ELR (cell line): ENCODE measurements at places on chromosomes 3 and 15.

GRCh38 chr15:99537344-99537743 is 28.4 kb upstream of the MEF2A start:
- no peak for DNase-seq

DNA sequence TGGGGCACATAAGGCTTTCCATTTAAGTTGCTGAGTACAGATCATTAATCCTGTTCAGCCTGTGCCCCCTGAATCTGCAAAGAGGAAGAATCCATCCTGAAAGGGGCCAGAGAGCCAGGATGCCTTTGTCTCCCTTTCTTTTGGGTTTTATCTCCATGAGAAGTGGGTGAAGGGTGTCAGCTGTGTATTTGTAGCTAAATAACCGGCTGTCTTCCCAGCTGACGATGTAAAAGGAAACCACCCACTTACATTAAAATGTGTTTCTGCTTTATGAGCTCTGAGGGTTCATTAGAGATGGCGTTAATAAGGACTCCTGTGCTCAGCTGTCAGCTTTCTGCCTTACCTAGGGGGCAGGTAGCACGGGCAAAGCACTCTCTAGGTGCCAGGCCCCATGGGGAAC is 83.4 kb downstream of the SLCO3A1 start:
- no peak for DNase-seq

- DNase-seq: peak; percentile 69
Observed at GRCh38 chr3:127781411-127782001, 40.8 kb downstream of the MGLL start.

GRCh38 chr3:27571345-27571744 is 87.2 kb upstream of the SLC4A7 start:
- DNase-seq: no peak

DNA sequence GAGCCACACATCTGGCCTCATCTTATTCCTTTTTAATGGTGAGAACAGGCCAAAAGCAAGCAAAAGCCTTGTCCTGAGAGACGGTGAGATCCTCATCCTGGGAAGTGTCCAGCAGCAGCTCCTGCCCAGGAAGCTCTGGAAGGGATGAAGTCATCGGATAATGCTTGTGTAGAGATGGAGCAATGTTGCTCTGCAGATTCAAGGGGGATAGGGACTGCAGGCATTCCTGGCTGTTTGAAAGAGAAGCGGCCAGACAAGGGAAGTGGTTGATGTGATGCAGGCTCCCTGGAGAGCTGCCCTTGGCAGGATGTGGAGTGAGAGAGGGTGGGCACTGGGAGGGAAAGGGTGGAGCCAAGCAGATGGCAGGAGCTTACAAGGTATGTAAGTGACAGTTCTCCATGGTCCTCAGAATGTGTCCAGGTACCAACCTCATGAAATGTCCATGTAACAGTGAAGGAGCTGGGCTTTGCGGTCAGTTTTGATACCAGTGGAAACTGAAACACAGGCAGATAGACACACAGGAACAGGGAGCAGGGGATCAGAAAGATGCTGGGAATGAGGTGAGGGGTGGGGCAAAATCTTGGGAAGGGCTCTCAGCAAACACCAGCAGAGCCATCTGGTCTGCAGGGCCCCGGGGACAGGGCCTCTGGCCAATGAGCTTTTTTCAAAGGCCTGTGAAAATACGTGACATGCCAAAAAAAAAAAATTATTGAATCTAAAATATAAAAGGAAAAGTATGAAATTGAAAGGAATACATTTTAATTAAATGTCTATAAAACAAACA is 32.2 kb upstream of the LACTB start:
- DNase-seq: peak; percentile 90

DNA sequence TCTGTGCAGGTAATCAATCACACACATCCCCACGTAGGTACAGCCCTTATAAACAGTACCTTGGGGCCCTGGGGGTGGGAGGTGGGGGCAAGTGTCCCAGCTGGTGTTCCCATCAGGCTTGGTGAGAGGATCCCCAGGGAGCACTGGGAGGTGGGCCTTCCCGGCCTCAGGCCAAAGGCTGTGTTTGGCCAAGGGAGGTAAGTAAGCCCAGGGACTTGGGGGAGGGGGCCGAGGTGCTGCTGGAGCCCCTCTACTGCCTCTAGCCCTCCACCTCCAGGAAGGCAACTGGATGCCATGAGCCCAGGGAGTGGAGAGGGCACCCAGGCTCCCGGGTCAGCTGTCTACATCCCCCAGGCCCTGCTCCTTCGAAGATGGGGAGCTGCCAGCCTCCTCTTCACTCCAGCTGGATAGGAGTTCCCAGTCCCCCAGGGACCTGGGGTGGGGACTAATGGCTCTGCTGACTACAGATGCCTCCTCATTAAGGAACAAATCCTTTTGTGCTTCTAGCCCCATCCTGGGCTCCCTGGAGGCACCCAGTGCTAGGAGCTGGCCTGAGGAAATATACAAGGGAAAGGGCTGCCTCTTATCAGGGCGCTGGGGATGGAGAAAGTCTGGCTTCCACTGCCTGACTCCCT is 33.1 kb downstream of the RNU5B-1 start:
- DNase-seq: no peak

GRCh38 chr3:106965307-106965706 is 411.9 kb upstream of the CCDC54 start:
- no peak for DNase-seq

DNA sequence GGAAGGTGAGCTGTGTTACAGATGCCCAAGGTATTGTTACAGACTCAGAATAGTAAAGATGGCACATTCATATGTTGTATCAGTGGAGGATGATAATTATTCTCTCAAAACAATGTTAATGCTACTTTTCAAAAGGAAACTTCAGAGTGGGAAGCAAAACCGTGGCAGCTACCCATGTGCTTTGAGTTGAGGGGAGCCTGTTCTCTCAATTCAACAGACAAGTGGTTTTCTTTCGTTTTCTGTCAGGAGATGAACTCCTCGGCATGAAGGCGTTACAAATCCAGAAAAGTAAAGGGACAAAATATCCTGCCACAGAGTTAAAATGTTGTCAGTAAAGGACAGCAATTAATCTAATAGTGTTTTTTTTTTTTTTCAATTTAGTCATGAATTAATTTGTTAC is 629.4 kb upstream of the GBE1 start:
- DNase-seq: no peak

DNA sequence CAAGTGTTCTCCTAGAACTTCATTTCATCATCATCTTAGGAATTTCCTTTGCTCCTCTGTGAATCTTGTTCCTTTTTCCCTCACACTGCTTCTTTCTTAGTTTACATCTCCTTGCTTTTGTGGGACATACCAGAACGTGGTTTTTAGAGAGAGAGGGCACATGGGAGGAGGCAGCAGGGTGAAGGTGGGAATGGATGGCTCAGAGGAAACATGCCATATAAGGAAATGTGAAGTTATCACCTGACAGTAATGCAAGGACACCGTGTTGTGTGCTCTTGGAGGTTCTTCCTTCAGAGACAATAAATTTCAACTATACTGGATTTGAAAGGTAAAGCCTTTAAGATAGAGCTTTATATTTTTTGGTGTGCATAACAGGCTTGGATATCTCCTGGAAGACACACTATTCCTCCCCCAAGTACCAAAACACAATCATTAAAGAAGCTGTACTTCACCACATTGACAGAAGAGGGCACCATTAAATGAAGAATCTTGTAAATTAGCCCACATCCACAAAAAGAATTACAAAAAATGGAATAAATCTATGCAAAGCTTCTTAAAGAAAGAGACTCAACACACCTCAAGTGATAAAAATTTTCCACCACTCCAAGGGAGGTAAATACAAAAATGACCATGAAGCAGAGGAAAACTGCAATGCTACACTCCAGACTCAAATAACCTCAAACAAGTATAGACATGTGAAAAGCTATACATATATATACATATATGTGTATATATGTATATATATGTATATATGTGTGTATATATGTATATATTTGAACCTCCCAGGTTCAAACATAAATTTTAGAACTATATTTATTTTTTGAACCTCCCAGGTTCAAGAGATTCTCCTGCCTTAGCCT is 26.1 kb downstream of the RPL39L start:
- peak; percentile 43 for DNase-seq

GRCh38 chr3:127351775-127352350 is 64.0 kb upstream of the PRR20G start:
- no peak for DNase-seq

DNA sequence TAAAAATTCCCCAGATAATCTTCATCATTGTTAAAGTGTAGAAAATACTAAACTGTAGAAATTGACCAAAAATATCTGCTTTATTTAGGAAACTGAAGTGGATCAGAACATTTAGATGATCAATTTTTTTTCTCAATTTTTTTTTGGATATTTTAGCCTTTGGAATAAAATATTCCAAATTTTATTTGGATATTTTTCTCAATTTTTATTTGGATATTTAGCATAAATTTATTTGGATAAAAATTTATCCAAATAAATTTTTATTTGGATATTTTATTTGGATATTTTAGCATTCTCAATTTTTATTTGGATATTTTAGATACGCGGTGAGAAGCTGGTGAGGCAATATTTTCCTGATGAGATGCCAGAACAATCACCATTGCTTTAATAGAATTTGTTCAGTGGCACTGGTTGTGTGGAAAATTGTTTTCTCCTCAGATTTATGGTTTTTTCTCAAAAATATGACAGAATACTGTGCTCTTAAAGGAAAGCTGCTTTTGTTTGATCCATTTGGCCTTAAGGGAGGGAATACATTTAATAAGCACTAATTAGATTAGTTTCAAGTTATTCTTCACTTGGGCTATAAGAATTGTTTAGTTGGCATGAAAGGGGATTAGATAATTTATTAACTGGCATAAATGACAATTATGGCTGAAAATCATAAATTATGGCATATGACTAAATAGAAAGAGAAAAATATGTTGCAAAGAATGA is 470.1 kb downstream of the MFSD1 start:
- DNase-seq: no peak

DNA sequence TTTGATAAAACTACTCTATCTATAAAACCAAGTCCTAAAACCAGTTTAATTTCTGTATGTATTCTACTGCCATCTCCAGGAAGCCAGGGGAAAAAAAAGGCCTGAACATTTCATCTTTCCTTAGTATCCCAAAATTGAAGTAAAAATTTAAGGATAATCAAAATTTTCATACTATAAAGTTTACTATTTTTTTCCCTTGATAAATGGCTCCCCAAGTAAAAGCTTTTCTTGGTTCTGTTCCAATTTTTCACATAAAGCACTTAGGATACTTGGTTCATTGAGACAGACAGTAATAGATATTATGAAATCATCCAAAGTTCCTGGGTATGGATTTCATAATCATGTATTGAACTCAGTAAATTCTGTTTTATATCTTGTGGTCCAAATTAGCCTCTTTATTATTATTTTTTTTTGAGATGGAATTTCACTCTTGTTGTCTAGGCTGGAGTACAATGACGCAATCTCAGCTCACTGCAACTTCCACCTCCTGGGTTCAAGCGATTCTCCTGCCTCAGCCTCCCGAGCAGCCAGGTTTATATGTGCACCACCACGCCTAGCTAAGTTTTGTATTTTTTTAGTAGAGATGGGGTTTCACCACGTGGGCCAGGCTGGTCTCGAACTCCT is 34.5 kb downstream of the ICE2 start:
- peak; percentile 66 for DNase-seq

GRCh38 chr15:60548101-60548500 is 69.2 kb upstream of the ICE2 start:
- DNase-seq: no peak

DNA sequence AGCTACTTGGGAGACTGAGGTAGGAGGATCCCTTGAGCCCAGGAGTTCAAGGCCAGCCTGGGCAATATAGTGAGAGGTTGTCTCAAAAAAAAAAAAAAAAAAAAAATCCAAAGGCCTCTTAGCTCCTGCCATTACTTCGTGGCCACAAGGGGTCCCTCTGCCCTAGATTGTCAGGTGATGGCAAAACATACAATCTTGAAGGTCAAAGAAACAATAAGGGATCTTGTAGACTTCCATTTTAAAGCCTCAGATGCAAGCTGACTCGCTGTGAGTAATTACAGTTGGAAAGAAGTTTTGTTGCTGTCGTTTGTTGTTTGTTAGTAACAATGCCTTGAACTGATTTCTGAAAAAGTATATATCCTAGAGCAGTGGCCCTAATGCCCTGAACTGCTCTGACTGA is 55.9 kb upstream of the PLCL2 start:
- DNase-seq: peak; percentile 80

DNA sequence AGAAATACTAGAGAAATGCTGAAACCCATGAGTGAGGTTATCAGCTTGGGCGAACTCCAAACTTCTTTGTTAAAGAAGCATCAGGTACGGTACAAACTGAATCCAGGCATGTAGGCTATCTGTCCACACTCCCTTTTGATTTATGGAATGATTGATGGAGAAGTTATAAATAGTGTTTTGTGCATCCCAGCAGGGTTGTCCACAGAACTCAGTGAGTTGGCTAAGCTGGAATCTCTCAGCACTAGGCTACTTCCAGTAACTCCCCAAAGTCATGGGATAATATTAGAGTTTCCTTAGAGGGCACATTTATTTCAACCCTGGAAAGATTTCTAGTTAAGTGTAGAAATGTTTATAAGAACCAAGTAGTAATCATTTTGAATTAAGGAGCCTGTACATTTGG is 186.2 kb upstream of the CRBN start:
- no peak for DNase-seq

DNA sequence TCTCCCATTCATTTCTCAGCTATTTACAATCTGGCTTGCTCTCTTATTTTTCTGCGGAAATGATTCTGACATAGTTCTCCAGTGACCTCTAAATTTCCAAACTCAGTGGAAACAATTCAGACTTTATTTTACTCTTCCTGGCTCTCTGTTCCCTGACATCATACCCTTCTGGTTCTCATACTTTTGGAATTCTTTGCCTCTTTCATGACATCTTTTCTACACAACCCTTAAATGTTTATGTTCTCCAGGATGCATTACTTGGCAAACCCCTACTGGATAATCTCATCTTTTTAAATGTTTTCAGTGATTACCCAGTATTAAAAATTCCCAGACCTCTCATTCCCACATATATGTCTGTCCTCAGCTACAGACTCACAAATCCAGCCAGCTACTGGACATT is 23.9 kb upstream of the PLSCR4 start:
- DNase-seq: peak; percentile 50

- DNase-seq: peak; percentile 61
Observed at GRCh38 chr3:197417441-197417840, 119.0 kb upstream of the DLG1 start.

DNA sequence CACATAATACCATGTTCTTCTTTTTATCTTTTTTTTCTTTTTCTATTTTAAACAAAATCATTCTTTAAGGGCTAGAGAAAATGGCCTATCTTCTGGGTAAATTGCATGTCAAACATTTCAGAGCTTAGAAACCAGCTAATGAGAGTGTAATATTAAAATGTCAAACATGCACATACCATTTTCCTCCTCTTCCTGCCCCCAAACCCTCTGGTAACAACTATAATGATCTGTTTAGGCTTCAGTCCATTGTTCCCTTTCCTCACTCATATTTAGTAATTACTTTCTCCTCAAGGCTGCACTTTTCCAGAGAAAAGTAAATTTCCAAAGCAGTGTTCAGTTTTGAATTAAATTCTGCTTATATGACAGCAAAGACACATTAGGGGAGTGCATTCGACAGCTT is 224.3 kb upstream of the ROBO2 start:
- no peak for DNase-seq

GRCh38 chr15:68730471-68730919 is 90.2 kb downstream of the ANP32A start:
- DNase-seq: peak; percentile 61

- no peak for DNase-seq
Observed at GRCh38 chr3:167116120-167116922, 263.8 kb downstream of the ZBBX start.

GRCh38 chr3:141738891-141739363 is 829 bp downstream of the RNF7 start:
- DNase-seq: peak; percentile 75

GRCh38 chr3:179336345-179336929 is 11.1 kb upstream of the MFN1 start:
- DNase-seq: no peak

- DNase-seq: no peak
Observed at GRCh38 chr15:45732662-45733061, 97.8 kb downstream of the SQOR start.

GRCh38 chr15:55260562-55261131 is 29.0 kb downstream of the RAB27A start:
- no peak for DNase-seq
